ENCODE measurements at places on chromosomes 11 and 22.
A peak's percentile ranks its signal among the peaks of the same experiment; 100 is the strongest.

GRCh38 chr22:43128116-43128515 is 15.1 kb downstream of the MCAT start:
- DNase-seq, result no peak

DNA sequence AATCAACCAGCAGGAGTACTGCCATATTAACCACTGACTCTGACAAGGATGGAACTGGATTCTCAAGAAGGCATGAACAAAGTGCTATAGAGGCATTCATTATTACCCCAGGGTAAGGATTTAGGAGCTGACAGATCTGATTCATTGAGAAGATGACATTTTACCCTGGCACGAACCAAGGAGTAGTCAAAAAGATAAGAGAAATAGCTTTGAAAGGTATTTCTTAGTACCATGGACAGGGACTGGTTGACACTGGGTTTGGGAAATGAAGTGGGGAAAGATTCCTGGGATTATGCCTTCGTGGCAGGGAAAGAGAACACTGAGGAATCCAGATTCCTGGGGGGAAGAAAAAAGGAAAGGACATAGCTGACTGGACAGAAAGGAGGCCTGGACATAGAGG is 5.1 kb upstream of the SAAL1 start:
- no peak for DNase-seq

DNA sequence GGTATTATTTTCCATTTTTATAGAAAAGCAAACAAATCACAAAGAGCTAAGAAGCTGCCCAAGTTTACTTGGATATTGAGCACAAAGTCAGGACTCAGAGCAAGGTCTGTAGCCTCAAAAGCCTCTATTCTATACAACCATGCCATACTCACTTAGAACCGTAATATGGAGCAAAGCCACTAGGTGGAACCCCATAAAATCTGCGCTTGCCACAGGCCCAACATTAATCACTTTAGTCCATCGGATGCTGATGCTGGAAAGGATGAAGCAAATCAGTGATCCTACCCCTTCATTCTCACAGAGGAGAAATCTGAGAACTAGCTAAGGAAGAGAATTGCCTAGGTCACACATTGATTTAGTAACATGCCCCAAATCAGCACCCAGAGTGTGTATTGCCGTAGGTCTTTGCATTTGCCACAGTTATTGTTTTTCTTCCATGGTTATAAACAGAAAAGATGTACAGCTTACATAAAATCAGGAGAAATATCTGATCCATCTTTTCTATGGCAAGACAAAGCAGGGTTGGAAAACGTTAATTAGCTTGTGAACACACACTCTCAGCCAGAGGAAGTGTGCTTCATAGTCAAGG is 56.7 kb upstream of the RAB38 start:
- DNase-seq, result peak; percentile 45

DNA sequence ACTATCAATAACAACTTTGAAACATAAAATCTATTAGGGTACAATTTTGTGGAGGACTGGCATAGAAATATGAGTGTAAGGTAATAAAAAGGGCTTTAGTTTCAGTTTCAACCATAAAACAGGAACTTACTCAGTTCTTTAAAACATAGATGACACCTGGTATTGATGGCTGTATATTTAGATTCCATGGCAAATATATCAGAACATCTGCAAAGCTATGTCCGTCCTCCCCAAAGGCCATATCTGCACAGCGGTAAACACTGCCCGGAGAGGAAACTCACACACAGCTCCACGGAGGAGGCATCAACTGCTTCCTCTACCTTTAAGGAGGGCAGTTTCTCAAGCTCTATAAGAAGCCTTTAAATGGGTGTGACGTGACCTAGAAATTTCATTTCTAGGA is 993.3 kb downstream of the BRD1 start:
- no peak for DNase-seq

DNA sequence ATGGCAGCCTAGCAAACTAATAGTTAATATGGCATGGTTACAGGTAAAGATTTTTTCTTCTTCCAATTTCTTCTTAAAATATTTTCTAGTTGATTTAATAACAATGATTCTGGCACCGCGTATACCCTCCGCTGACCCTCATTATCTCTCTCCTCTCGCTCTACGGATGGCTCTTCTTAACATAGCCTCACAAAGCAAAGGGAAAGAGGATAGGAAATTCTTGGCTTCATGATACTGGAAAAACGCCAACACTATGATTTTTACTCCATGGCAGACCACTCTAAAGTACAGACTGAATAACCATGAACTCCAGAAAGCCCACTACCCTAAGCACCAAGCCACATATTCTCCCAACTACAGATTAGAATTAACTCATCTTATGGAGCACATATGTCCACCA is 6.1 kb downstream of the PI4KA start:
- no peak for DNase-seq

DNA sequence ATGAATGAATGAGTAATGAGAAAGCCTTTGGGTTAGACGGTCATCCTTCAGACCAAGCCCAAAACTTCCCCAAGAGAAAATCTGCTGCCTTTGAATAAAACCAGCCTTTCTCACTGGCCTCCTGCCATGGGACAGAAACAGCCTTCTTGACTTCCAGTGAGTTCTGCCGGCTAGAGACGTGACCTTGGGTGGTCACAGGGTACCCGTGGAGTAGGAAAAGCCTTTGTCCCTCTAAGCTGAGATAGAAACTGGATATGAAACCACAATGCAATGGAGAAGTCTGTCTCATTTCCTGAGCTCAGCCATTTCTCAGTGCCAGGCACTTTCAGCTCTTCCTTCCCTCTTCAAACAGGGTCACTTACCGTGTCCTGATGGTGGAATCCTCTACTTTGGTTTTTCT is 21.2 kb upstream of the YWHAH start:
- no peak for DNase-seq

DNA sequence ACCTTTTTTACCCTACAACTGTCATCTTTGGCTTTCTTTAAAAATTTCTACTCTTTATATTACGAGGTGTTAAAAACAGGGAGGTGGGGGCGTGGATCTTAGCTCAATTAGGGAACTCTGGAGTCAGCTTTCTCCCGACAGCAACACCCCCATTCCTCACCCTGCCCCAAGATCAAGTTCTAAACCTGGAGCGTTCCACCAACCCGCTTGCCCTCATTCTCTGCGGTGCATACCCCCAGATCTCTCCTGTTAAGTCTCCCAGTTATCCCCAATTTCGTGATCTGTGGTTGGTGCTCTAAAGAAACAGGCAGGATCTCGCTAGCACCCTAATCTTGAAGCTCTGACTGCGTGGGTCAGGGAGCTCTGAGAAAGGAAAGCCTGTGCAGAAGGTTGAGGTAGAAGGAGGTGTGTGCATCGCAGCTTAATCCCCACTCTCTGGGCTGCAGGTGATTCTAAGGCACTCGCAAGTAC is 177.3 kb upstream of the NTM start:
- no peak for DNase-seq

- no peak for DNase-seq
Measured at GRCh38 chr22:30697975-30698374, 3.3 kb downstream of the OSBP2 start.

- no peak for DNase-seq
Measured at GRCh38 chr11:119739021-119739703, 10.2 kb upstream of the NECTIN1 start.

- peak; percentile 74 for DNase-seq
Measured at GRCh38 chr11:12288212-12288930, 89.0 kb upstream of the PARVA start.

GRCh38 chr11:114774599-114775361 is 96.5 kb downstream of the NXPE2 start:
- DNase-seq, result peak; percentile 63

GRCh38 chr11:107721207-107721606 is 9.4 kb upstream of the SLN start:
- no peak for DNase-seq

GRCh38 chr11:44301564-44302271 is 8.2 kb downstream of the ALX4 start:
- DNase-seq, result no peak

DNA sequence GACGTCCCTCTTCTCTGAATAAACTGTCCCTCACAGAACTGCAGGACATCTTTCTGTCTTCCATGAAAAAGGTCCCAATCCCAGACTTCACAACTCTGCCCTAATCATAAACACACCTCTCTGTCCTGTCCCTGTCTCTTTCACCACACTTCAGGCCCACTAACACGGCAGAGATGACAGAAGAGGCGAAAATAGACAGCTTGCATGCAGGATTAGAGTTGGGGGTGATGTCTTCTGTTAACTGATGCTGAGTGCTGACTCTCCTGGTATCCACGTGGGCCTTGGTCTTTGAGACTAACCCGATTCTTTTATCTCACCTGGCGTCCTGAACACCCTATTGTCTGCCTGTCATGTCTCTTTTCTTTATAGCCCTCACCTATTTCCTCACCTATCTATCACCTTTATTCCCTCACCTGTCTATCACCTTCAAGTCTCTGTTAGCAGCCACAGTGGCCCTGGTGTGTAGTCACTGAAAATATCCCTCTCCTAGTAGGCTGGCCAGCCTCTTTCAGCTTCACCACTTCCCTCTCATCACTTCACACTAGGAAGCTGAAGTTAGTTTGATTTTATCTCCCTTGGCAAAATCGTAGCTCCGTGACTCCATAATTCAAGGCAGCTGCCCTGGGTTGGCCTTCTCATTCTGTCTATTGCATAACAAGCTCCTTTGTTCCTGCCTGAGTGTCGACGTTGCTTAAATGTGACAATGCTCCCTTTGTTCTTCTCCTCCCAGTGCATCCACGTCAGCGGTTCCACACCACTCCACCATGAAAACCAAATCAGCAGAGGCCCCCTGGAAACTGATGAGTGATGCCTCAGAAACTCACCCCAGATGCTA is 30.6 kb upstream of the DRD2 start:
- no peak for DNase-seq

- no peak for DNase-seq
Measured at GRCh38 chr11:111438168-111438567, 59.1 kb upstream of the POU2AF1 start.

DNA sequence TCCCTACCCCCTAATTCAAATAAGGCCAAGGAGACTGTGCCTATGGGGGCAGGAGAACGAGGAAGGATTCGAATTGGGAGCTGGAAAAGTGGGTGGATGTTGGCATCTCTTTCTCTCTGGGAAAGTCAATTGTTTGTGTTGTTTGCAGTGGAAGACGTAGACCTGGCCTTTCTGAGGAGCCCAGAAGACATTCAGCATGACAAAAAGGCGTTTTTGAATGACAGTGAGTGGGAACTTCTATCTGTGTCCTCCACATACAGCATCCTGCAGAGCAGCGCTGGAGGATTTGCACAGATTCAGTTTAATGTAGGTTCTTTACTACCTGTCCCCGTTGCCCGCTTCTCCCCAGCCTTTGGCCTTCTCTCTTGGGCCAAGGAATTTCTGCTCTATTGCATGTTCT is 28.2 kb downstream of the HTR3B start:
- DNase-seq, result no peak

DNA sequence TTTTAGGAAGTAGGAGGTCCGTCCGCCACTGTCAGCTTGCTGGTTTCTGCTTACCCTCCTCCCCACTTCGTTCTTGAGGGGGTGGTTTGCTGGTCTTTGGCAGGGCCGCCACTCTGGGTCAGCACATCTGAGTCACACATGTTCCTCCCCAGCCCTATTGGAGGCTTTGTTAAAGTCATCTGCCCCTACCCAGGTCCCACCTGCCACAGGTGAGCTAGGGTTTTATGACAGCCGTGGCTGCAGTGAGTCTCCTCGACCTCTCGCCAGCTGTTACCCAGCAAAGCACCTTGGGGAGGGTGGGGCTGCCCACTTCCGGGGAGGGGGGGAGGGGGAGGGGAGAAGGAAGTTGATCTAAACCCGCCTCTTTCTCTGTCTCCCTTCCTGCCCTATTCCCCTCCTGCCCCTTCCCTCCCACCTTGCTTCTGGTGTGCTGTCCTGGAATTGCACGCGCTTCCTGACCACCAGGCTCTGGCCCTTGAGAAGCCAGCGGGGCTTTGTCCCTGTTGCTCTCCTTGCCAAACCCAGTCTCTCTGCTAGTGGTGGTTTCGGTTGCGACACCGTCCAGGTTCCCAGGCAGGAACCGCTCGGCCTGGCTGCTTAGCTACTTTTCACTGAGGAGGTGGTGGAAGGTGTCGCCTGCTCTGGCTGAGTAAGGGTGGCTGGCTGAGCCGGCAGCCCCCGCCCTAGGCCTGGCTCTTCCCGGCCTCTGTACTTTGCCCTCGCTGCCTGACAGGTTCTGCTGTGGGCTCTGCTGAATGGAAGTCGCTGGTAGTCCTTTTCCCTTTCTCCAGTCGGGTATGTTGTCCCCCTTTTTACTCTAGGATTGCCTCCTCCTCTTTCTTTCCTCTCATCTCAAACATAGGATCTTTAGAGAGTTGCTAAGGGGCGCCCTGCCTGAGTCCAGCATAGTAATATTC is 28.5 kb downstream of the RCOR2 start:
- DNase-seq, result peak; percentile 71

DNA sequence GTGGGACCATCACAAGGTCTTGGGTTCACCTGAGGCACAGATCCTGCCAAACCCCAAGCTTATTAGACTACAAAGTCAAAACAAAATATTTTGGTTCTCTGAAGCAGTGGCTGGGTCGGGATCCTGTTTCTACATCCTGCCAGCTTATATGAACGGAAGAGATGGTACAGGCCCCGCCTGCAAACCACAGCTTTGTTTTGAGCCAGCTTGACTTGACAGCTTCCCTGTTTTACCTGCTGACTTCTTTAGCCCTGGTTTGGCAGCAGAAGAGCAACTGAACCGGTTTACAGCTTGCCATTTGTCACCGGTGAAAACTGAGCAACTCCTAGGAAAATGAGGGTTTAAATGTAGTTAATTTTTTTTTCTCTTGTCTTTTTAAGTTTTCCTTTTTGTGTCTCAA is 11.4 kb downstream of the PACS1 start:
- peak; percentile 62 for DNase-seq

DNA sequence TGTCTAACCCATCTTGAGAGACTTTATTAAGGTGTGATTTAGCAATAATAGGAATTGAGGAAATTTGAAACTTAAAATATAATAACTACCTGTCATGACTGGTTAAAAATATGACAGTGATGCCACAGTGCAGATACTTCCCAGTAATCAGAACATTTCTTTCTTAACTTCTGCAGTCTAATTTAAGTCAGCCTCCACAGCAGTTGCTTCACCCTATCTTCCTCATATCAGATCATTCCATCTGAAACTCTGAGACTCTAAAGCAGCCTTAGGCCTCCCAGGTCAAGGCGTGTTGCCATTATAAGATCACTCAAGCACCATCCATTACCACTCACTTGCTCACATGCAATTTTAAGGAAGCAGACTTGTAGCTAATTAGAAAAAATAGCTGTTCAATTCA is 302.2 kb downstream of the AASDHPPT start:
- no peak for DNase-seq

DNA sequence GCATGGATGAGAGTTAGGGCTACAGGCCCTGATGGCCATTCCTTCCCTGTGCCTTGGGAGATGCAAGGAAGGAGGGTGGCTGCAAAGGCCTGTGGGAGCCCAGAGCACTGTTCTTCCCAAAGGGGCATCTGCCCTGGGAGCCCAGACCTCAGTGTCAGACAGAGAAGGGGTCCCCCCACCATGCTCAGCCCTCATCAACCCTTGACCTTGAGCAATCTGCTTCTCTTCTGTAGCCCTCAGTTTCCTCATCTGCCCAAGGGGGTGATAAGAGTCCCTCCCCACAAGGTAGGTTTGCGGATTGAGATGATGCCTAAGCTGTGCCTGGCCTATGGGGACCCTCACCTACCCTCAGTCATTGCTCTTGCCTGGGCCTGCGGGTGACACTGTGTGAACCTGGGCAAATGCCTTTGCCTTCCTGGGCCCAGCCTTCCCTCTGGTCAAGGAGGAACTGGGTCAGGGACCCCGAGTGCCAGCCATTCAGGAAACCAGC is 47.5 kb downstream of the IGLL5 start:
- DNase-seq, result peak; percentile 72

Measured in GM13977 (cell line).